ENCODE measurements at places on chromosomes 6 and 20.

DNA sequence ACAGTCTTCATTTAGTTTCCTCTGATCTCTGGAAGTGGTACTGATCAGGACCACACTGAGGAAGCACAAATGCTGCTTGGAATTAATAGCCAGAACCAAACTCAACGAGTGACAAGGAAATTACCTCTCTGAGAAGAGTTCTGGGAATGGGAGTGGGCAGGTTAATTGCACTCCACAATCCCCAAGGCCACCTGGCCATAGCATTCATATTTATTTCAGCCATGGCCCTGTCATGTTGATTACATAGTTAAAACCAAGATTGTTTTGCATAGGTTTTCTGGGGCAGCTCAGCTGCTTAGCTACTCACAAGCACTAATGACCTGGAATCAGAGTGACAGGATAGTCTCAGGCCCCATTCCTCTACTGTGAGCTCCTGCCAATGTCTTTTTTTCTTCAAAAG is 230.2 kb upstream of the RIMS1 start:
- no peak for DNase-seq

DNA sequence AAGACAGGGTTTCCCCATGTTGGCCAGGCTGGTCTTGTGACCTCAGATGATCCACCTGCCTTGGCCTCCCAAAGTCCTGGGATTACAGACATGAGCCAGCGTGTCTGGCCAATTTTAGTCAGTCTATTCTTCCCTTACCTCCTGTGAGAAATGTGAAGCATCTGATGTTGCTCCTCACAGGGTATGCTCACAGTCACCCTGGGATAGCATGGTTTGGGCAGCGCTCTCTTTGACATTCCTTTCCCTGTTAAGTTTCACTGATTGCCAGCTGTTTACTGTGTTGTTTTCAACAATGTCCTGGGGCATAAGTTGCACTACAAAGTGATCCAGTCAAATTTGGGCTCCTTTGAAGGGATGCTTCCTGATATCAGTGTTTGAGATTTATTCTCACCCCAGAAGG is 13.1 kb downstream of the CDC5L start:
- no peak for DNase-seq

GRCh38 chr6:117167520-117168271 is 97.7 kb upstream of the VGLL2 start:
- no peak for DNase-seq

- no peak for DNase-seq
Observed at GRCh38 chr20:1841554-1842140, 53.6 kb upstream of the SIRPA start.

DNA sequence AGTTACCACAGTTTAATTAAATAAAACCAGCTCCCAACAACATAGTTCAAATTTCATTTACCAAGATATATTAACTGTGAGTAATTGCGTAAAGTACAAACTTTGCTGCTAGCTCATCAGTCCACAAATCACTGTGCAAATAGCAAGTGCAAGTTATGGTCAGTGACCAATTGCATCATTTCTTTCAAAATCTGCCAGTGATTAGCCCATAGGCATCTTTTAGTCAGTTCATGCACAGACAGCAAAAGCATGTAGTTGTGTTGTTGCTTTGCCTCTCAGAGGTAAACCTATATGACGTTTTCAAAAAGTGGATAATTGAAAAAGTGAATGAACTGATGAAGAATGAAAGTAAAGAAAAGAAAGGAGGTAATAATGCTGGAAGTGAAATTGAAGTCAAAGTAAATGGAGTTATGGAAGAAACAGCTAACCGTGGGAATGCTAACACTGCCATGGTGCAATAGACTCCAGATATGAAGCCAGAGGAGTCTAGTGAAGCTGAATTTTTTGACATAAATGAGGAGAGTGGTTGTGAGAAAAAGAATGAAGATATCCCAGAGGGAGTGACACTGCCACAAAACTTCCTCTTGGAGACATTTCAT is 36.5 kb downstream of the ENPP1 start:
- no peak for DNase-seq

GRCh38 chr6:17281497-17282481 is 628 bp downstream of the RBM24 start:
- no peak for DNase-seq

- no peak for DNase-seq
Observed at GRCh38 chr20:58650181-58650775, 805 bp upstream of the STX16 start.

DNA sequence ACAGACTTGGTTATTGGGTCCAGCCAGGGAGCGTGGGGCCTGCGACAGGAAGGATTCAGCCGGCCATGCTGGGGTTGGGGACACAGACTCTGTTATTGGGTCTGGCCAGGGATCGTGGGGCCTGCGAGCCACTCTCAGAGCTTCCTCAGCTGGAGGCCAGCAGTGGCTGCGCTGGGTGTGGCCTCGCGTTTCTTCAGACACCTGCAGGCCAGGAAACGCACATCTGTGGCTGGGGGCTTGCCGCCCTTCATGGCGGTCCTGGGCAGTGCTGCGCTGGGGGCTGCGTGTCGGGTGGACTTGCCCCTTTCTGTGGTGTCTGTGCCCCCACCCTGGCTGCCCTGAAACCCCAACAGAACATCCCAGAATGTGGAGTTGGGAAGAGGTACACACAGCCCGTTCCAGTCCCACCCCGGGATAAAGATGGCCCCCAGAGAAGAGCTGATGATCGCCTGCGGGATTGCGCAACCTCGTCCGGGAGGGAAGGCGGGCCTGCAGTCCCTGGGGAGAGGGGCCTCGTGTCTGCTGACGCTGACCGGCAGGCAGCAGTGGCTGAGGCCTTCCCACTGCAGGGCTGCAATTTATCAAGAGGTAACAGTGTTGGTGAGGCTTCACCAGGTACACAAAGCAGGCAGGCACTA is 16.9 kb upstream of the MTG2 start:
- DNase-seq, result no peak

GRCh38 chr6:14284969-14285590 is 167.5 kb downstream of the CD83 start:
- no peak for DNase-seq

DNA sequence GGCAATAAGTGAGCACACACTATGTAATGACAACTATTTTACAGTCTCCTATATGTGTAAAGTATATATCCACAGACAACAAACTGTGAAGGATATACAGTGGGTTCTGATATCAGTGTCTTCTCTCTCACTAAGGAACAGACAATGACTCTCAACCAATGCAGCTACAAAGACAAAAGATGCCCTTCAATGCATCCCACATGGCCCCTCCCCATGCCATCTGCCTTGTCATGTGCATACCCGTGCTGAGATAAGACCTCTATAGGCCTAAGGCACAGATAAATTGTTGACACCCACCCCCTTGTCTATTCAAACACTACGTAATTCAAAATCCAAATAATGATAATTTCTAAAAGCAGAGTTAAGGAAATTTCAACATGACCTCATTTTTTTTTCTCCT is 1123.5 kb upstream of the MAP3K7 start:
- DNase-seq, result no peak

- no peak for DNase-seq
Observed at GRCh38 chr6:10513544-10513943, 7.6 kb upstream of the GCNT2 start.

- no peak for DNase-seq
Observed at GRCh38 chr6:167441715-167442206, 116.9 kb downstream of the TTLL2 start.

DNA sequence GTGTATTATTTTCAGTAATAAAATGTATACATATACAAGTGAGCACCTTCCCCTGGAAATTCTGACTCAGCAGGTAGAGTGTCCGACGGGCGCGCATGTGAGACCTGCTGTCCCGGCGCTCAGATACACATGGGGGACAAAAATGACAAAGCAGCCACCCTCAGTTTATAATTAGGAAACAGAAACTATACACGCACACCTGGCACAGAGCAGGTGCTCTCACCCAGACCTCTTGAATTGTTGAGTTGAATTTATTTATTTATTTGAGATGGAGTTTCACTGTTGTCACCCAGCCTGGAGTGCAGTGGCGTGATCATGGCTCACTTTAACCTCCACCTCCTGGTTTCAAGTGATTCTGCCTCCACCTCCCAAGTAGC is 180.4 kb downstream of the ZDHHC14 start:
- peak; percentile 81 for DNase-seq

DNA sequence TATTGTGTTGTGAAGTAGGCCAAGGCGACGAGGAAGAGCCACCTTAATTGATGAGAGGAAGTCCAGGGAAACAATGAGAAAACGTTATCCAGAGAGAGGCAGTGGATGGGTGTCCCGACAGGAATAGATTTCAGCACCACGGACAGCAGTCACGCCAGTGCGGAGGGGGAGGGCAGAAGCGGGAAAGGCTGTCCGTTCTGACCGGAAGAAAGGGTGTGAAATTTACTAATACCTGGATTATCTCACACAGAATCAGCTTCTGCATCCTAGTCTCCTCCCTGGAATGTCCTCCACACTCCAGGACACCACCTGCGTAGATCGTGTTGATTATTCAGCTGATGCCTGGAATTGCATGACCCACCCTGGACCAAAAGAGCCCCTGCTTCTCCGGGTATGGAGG is 7.4 kb upstream of the BPIFA3 start:
- DNase-seq, result peak; percentile 29

- no peak for DNase-seq
Observed at GRCh38 chr6:92541448-92542060, 877.8 kb downstream of the EPHA7 start.

DNA sequence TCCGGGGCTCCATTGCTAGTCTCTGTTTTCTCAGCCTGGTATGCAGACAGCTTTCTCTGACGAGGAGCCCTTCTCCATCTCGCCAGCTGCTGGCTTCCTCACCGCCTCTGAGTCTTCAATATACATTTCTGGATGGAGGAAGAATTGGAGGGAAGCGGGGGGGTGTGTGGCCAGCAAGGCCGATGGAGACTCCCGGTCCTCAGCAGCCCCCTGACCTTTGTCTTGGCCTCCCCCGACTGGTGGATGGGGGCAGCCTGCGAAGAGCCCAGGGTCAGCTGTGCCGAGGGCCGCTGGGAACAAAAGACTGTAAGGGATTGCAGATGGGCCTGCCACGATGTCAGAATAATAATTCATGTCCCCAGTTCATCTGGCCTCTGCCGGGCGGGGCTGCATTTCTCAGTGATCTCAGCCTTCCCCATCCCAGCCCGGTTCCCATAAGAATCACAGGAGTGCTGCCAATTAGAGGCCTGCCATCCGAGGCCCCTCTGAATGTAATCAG is 54.3 kb upstream of the STX16 start:
- DNase-seq, result no peak

DNA sequence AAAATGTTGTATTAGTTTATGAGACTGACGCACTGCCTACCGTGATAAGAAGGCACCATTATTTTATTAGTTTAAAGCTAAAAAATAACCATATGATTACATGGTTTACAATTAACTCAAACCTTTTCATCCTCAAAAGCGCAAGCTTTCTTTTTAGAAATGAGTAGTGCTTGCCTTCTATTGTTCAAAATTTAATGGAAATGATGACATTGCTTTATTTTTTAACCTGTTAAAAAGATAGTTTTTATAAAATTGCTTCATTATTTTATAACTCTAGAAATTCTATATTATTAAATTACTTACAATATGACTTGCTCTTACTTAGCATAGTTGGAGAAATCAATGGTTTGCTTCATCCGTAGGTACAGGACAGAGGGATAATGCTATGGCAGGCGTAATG is 78.7 kb upstream of the HDDC2 start:
- DNase-seq, result no peak

GRCh38 chr6:118528129-118528528 is 20.0 kb upstream of the PLN start:
- DNase-seq, result no peak

GRCh38 chr6:162962093-162962492 is 234.3 kb downstream of the PACRG start:
- DNase-seq, result no peak

GRCh38 chr6:109695468-109695867 is 4.4 kb downstream of the FIG4 start:
- DNase-seq, result peak; percentile 53

GRCh38 chr6:146962329-146962728 is 241.9 kb upstream of the STXBP5 start:
- DNase-seq, result no peak

DNA sequence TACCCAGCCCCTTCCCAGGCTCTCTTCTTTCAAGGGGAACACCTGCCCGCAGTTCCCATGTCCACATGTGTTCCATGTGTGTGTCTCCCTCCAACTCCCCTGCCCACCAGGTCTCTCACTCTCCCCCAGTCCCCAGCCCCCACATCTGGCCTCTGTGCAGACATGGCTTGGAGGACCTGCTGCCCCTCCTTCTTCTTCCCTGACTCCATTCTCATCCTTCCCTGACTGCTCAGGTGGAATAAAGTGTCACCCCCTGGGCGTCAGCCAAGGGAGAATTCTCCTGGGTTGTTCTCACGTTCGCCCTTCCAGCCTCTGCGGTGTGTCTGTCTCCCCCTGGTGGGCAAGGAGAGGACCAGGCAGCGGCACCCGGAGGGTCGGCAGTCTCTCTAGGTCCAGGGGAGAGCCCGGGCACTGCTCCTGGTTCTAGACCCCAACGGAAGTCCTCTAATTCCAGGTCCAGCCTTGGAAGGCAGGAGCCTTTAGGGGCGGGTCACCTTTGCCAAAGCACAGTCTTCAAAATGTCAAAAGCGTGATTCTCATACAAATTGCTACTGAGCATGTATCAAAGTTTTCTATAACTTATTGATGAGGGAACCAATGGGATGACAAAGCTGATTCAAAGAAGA is 50.5 kb downstream of the EBF4 start:
- DNase-seq, result peak; percentile 70

DNA sequence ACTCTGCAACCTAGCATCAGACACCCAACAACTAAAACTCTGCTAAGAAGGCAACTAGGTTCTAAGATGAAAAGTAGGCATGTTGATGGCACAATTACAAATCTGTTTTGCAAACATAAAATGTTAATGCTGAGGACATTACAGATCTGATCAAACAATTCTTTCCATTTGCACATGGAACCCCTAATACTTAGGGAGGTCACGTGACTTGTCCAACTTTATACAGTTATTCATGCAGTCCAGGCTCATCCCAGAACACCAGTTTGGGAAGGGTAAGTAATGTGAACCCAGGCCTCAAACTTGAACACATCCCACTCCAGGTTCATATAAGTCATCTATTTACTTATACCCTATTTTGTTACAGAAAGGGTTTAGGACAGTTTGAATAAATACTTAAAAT is 247.2 kb downstream of the HACE1 start:
- DNase-seq, result no peak

- DNase-seq, result no peak
Observed at GRCh38 chr20:52494244-52494643, 302.7 kb upstream of the ZFP64 start.

Measured in OCI-LY7 (cell line).